ENCODE measurements at places on chromosomes 7 and 10.

DNA sequence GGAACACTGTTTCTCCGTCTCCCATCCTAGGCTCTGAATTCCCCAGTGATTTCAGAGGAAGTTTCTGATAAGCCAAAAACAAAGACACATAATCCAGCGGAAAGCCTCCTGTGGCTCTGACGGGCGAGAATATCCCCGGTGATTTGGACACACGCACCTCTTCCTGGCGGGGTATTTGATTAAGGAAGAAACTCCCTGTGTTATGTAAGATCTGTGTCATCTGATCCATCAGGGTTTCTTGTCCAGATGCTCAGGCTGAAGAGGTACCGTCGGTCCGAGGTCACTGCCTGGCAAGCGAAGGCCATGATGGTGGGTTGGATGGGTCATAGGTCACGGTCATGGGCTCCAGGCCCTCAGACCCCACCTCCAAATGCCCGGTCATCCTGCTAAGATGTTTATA lies 39.6 kb upstream of the DNAJB6 start:
- DNase-seq = no peak

GRCh38 chr7:134120405-134120804 lies 6.7 kb upstream of the LRGUK start:
- DNase-seq = no peak

DNA sequence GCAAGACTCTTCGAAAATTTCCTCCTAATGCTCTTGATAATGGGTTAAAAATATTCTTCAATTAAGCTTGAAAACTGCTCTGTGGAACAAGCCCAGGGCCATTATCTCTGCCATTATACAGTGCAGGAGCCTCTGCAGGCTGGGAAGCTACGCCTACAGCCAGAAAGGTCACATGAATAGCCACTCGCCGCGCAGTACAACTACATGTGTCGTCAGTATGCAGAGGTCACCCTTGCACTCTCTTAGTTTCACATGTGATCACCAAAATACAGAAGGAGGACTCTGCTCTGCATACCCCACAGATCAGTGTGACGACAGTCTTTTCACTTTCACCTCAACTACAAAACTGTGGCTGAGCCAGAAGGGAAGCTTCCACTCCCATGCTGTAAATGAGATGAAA lies 141.8 kb upstream of the C1QL3 start:
- DNase-seq = no peak

DNA sequence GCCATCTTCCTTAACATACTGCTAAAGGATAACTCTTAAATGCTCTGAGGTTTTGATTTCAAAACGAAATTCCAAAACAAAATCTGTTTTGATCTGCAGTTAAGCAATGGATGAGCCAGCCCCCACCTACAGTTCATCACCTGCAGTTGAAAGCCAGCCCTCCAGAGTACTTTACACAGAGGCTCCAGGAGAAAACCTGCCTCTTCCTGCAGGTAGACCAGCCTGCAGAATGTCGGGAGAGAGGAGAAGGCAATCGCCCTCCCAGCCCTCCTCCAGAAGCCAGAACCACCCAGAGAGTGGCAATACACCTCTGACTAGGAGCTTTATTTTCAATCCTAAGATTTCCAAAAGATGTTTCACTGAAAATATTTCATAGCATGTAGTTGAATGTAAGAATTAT lies 798.1 kb downstream of the GATA3 start:
- no peak for DNase-seq

DNA sequence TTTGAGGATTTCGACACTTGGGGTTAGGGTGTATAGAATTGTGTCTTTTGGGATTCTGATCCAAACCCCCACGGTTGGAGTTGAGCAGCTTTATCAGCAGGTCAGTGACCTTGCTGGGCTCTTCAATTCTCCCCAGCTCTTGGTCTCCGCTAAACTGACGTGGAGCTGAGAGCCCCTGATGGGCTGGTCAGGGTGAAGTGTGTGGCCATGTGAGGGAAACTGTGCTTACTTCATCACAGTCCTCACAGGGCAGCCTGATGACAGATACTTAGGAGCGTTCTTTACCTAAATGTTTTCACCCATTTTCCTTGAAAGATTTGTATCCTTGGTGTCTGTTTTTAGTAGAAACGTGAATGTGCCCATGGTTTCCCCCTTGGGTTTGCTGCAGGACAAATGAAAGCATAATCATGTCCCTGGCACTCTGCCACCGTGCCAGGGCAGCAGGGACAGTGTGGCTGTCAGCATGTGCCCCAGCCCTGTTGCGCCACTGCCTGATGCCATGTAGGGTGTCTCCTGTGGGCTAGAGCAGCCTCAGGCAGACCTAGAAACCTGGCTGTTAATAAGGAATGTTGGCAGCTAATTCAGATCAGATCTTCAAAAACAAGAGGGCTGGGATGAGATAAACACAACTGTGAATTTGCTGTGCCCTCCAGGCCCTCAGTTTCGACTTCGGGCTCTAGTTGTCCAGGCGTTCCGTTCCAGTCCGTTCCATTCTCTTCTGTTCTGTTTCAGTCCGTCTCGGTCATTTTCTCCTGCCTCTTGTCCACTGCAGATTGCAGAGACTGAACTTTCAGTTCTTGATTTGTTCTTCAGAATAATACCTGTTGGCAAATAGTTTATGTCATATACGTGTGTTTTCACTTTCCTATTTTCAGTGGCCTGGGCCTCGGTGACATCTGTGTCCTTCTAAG lies 96.8 kb downstream of the TRRAP start:
- DNase-seq = no peak

DNA sequence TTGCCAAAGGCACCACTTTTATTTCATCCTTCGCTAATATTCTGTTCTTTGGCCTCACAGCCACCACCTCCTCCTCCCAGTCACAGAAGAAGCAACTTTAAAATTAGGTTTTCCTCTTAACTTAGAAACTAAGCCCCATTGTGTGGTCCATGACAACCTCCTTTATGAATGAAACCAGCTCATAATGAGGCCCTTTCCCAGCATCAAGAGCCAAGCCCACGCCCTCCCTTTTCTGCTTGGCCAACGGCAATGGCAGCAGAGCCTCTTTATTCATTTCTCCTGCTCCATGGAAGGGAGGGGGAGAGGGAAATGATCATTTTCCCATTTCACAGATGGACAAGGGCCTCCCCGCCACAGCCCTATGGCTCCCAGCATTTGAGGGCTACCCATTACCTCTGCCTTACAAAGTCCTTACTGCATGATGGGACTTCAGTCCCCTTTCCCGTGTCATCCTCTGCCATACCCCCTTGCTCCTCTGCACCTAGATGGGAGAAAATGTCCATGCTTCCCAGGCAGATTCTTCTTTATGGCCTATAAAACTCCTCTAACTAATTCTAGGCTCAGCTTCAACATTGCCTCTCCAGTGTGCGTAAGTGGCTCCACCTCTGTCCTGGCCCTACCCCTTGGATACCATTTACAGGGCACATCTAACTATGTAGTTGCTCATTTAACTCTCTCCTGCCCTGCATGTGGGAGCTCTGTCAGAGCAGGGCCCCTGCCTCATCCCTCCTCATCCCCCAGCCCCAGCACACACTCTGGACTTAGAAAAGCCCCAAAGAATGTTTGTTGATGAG lies 475.5 kb downstream of the RPS24 start:
- no peak for DNase-seq

DNA sequence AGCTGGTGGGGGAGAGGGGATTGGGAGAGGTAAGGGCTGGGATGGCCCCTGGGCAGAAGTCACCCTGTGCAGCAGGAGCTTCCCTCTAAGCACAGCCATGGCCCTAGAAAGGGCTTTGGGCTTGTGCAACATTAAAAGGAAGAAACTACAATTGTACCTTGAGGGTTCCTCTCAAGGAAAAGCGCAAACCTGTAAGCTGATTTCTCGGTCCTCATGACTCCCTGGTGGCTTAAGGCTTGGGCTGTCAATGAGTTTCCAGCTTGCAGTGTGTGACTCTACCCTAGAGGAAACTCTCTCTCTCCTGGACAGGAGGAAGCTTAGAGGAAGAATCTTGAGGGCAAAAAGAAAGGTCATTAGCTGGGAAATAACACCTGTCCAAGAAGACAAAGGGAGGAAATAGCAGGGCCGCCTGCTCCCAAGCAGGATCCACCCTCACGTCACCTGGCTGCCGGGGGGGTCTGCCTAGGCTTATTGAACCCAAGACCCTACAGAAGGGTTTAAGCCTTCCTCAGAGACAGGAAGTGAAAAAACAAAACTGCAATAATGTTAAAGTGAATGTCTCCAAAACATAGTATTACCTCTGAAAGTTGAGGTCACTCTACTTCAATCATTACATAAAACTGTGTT lies 112.5 kb downstream of the WDR11 start:
- DNase-seq = no peak

All from LoVo (cell line).